ENCODE measurements at places on chromosomes 6 and 20. TPM values are rescaled to one million over a fixed set of nuclear protein-coding genes. Genes with fewer than 3 reads are reported as not detected.

GRCh38 chr6:169841907-169842606 lies 90.6 kb downstream of the ERMARD start:
- DNase-seq, result peak; percentile 34
- no peak overlapping the region for H3K27ac ChIP-seq
- H3K4me3 ChIP-seq, result no peak overlapping the region
- no peaks in the 10 kb centered on the region for H3K4me1 ChIP-seq
- H3K27me3 ChIP-seq, result no peaks in the 10 kb centered on the region

- H3K36me3 ChIP-seq, result no peaks in the 10 kb centered on the region
- no peak for DNase-seq
- H3K4me3 ChIP-seq, result no peak overlapping the region
Measured at GRCh38 chr6:168314948-168315347, 4.6 kb downstream of the DACT2 start.

- no peak for DNase-seq
- H3K4me3 ChIP-seq, result no peak overlapping the region
Measured at GRCh38 chr6:39021041-39021440, 27.5 kb upstream of the GLP1R start.

GRCh38 chr20:47785854-47786764 lies 828 bp upstream of the SULF2 start:
- H3K27ac ChIP-seq, result peak overlapping the region; percentile 71
- no peaks in the 10 kb centered on the region for H3K36me3 ChIP-seq
- H3K4me3 ChIP-seq, result peak overlapping the region; percentile 54
- peaks cover 16% of the 10 kb centered on the region for H3K27me3 ChIP-seq
- DNase-seq, result no peak

GRCh38 chr20:49427751-49428518 lies 54.5 kb downstream of the KCNB1 start:
- no peak for DNase-seq
- H3K27me3 ChIP-seq, result peaks cover 6% of the 10 kb centered on the region
- no peak overlapping the region for H3K27ac ChIP-seq
- no peak overlapping the region for H3K4me3 ChIP-seq
- no peaks in the 10 kb centered on the region for H3K4me1 ChIP-seq
- H3K36me3 ChIP-seq, result no peaks in the 10 kb centered on the region

DNA sequence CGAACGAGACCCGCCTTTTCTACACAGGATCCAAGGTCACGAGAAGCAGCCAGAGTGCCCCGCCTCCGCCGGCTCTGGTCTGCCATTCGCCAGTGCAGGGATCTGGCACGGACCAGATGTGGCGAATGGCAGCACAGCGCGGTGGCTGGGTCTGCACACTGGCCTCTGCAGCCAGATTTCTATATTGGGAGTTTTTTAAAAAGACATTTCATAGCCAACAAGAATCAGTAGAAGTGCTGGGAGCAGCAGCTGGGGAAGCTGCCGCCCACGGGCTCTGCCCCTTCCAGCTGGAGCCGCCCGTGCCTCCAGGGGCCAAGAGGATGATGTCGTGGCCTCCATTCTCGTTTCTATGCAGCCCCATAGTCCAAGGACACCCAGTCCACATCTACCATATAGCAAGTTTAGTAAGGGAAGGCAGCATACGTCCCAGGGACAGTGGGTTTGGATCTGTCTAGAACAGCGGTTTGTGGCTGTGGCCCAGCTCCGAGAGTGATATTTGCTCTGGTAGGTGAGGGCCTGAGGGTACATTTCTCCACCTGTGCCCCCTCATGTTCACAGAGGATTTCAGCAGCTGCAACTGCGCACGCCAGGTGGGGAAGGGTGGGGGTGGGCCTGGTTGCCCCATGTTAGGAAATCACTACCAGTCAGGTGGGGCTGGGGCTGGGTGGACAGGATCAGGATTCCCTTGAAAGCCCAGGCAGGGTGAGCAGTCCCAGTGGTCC lies 333.7 kb downstream of the ZFAND3 start:
- H3K27ac ChIP-seq, result no peak overlapping the region
- peak; percentile 55 for DNase-seq
- H3K4me1 ChIP-seq, result peaks cover 25% of the 10 kb centered on the region
- H3K4me3 ChIP-seq, result no peak overlapping the region

GRCh38 chr20:3820901-3821727 lies 767 bp downstream of the AP5S1 start:
- peak overlapping the region; percentile 99 for H3K27ac ChIP-seq
- DNase-seq, result no peak
- peak overlapping the region; percentile 75 for H3K4me3 ChIP-seq
- H3K4me1 ChIP-seq, result peaks cover 18% of the 10 kb centered on the region
- H3K27me3 ChIP-seq, result no peaks in the 10 kb centered on the region
- peaks cover 37% of the 10 kb centered on the region for H3K36me3 ChIP-seq

GRCh38 chr6:128240024-128240428 lies 280.4 kb downstream of the PTPRK start:
- no peaks in the 10 kb centered on the region for H3K4me1 ChIP-seq
- no peak overlapping the region for H3K4me3 ChIP-seq
- no peaks in the 10 kb centered on the region for H3K36me3 ChIP-seq
- no peak for DNase-seq
- no peak overlapping the region for H3K27ac ChIP-seq

- no peak overlapping the region for H3K27ac ChIP-seq
- no peak overlapping the region for H3K4me3 ChIP-seq
- H3K36me3 ChIP-seq, result no peaks in the 10 kb centered on the region
- no peak for DNase-seq
- H3K4me1 ChIP-seq, result no peaks in the 10 kb centered on the region
Measured at GRCh38 chr6:38794682-38795081, 79.6 kb downstream of the DNAH8 start.

DNA sequence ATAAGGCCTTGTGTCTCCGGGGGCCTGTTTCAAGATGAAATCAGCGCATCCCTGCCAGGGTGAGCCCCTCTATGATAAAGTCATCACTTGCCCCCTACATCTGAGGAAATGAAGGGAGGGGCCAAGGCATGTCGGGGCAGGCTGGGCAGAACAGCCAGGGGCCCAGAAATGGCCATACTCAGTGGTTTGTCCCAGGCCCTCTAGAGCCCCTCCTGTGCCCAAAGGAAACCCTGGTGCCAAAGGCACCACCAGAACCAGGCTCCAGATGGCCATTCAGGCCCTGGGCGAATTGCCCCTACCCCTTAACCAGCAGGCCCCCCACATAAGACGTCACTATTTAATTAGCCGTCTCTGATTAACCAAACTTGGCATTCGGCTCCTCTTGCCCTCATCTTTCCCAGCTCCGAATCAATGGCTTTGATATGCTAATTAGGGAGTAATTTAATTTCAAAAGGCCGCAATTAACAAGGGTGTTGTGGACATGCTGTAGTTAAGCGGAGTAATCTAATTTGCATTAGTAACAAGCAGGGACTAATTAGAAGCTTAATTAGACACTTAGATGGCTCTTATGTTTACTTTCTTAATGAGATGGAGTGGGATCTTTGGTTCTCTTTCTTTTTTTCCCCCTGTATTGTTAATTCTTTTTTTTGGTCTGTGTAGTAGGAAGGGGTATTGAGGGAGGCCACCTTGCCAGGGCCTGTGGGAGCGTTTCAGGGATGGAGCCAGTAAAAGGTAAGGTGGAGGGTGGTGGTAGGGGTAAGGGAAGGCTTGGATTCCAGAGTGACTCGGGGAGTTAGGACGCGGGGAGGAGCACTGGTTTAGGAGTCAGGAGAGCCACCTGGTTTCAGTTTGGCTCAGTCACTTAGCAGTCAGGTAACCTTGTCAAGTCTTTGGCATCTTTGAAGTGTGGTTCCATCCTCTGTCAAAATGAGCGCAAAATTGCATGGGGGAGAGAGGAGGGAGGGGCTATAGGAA lies 9.4 kb downstream of the FOXP4 start:
- H3K27ac ChIP-seq, result no peak overlapping the region
- no peak overlapping the region for H3K4me3 ChIP-seq
- no peak for DNase-seq
- no peaks in the 10 kb centered on the region for H3K36me3 ChIP-seq
- H3K27me3 ChIP-seq, result no peaks in the 10 kb centered on the region

DNA sequence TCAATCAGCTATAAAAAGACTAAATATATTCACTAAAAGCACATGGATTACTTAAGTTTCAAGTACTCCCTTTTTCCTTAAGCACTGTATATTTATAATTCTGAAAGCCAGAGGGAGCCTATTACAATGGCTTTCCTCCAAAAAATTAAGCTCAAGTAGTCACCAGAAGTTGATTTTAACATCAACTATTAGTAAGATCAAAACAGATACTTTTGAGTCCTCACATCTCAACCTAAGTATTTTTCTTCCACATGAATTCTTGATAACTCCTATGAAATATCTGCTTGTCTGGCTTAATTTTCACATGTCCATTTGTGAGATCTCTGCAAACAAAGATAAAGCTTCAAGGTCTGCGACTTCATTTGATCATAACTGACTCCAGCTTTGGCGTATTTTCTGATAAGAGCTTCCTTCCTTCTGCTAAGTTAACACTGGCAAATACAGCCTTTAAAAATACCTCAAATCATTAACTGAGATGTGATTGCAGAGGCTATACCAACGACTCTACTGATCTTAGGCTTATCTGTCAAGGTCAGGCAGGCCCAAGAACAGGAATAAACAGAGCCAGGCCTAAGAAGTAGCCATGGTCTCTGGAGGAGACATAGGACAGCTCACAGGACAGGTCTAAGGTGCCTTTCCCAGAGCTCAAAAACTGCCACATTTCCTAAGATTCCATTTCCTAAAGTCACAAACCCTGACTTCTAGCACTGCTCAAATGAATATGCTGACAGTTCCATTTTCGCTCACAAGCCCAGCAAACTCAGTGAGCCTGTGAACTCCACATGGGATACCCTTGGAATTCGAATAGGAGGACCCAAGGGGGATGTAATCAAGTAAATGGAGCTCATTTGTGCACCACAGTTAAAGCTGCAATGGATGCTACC lies 10.0 kb downstream of the SNX5 start:
- H3K36me3 ChIP-seq, result peaks cover 18% of the 10 kb centered on the region
- no peak overlapping the region for H3K4me3 ChIP-seq
- no peaks in the 10 kb centered on the region for H3K27me3 ChIP-seq

DNA sequence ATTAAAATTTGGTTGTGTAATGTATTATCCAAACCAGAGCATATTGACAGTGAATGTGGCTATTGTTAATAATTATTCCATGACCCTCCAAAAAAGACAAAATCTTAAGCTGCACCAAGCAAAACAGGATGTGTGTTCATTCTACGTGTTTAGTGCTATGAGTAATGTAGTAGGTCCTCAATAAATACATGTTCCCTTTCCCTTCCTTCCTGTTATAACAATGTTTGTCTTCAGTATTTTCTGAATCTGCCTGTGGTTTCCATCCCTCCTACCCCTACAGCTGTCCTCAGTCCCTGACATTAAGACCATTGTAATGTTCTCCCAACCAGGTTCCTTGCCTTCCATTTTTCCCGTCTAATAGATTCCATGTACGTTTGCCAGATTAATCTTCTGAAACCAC lies 163.8 kb downstream of the AIG1 start:
- no peak overlapping the region for H3K27ac ChIP-seq
- H3K36me3 ChIP-seq, result no peaks in the 10 kb centered on the region
- DNase-seq, result no peak
- no peak overlapping the region for H3K4me3 ChIP-seq

DNA sequence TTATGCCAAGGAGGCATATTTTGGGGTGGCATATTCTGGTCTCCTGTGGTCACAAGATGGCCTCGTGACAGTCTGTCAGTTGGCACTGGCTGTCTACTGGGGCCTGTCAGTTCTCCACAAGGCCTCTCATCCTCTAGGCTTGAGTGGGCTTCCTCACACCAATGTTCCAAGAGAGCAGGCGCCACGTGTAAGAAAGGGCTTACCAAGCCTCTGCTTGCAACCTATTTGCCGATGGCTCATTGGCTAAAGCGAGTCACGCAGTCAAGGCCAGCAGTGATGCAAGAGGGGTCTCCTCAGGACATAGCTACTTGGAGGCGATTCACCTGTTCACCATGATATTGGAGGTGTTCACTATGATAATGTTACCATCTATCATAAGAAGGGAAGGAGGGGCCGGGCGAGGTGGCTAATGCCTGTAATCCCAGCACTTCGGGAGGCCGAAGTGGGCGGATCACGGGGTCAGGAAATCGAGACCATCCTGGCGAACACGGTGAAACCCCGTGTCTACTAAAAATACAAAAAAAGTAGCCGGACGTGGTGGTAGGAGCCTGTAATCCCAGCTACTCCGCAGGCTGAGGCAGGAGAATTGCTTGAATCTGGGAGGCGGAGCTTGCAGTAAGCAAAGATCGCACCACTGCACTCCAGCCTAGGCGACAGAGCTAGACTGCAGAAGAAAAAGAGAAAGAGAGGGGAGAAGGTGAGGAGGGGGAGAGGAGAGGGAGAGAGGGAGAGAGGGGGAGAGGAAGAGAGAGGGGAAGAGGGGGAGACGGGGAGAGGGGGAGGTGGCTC lies 35.3 kb downstream of the C6orf52 start:
- no peak for DNase-seq
- H3K4me1 ChIP-seq, result no peaks in the 10 kb centered on the region
- H3K36me3 ChIP-seq, result no peaks in the 10 kb centered on the region
- H3K27ac ChIP-seq, result no peak overlapping the region
- H3K4me3 ChIP-seq, result peak overlapping the region; percentile 31

Gene EEF1E1
- 22.8 TPM for total RNA-seq

Gene RCAN2
- 11.7 TPM for total RNA-seq

Gene UNC93A
- total RNA-seq, result not detected

Gene POPDC3
- total RNA-seq, result 1.9 TPM

Gene THBD
- total RNA-seq, result 104 TPM

Gene EFHC1
- 16.8 TPM for total RNA-seq

Gene C6orf15
- total RNA-seq, result not detected

Gene CFB
- total RNA-seq, result 74.9 TPM

Gene STMN3
- total RNA-seq, result 12.4 TPM

Gene VNN1
- 10.1 TPM for total RNA-seq

Gene SOX18
- 135 TPM for total RNA-seq

Gene RAD21L1
- total RNA-seq, result not detected
